Activated CD4-positive, CD25-positive, alpha-beta regulatory T cell treated with anti-CD3 and anti-CD28 coated beads, Interleukin-2, amount 50 U/mL, for 24 hours (primary cell): ENCODE measurements at places on chromosomes 1 and 21.

DNA sequence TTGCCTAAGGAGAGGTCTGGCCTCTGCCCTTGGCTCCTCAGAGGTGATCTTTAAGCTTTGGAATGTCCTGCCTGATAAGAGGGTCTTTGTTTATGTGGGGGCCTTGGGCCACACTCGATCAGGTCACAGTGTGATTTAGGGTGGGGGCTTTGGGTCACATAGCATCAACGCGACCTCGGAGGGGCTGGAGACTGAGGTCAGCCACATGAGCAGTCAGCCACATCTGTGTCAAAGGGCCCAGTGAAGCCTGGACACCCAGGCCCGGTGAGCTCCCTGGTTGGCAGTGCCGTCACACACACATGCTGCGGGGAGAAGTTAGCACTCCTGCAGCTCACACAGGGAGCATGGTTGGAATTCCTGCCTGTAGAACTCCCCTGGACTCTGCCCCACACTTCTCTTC, 345.0 kb downstream of the NPHP4 start:
- ATAC-seq = no peak

GRCh38 chr1:54160351-54160750, 7.6 kb upstream of the CDCP2 start:
- ATAC-seq = no peak

DNA sequence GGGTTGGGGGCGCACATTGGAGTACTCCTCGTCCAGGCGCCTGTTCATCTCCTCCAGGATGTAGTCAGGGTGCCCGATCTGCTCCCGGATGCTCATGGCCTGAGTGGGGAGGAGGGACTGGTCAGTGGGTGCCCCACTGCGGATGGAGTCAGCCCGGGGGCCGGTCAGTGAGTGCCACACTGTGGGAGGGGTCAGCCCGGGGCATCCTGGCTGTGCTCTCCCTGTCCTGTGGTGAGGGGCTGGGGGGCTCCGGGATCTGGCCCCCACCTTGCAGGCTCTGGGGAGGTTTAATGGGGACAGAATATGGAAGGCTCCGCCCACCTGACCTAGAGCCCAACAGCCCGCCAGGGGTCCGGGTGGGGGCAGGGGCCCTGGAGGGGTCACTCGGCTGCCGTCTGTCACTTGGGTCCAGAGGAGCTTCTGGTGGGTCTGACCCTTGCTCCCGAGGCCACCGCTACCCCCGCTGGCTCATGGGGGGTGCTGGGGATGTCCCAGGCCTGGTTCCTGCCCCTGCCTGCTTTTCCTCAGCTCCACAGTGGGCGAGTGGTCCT, 8.8 kb downstream of the PRXL2B start:
- ATAC-seq = no peak

DNA sequence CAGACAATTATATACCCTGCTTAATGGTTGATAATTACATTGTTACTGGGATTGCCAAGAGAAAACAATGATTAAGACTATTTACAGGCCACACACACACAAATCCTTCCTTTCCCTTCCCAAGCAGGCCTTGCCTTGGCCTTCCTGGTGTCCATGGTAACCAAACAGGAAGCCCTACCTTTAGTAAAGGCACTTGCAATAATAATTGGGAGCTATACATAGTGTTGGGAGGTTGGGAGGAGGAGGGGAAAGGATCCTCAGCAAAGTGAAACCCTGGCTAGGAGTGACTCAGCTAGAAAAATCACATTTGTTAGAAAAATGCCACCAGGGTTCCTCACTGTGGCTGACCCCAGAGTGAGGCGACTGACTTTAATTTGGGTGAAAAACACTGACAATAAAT, 122.3 kb upstream of the ADAR start:
- ATAC-seq = no peak

DNA sequence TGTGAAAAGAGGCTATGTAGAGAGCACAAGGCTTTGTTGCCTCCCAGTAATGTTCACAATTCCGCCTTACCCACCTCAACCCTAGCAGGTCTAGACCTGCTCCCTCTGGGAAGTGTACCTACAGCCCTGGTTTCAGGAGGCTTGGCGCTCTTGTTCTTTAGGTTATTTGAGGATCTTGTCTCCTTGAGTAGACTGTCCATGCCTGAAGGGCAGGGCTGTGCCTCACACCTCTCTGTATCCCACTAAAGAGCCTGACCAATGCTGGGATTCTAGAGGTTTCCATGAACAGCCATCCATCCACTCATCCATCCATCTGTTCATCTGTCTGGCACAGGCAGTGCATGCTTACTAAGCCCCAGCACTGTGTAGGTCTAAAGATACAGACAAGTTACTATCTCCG, 1.0 kb downstream of the RAB7B start:
- ATAC-seq = no peak

DNA sequence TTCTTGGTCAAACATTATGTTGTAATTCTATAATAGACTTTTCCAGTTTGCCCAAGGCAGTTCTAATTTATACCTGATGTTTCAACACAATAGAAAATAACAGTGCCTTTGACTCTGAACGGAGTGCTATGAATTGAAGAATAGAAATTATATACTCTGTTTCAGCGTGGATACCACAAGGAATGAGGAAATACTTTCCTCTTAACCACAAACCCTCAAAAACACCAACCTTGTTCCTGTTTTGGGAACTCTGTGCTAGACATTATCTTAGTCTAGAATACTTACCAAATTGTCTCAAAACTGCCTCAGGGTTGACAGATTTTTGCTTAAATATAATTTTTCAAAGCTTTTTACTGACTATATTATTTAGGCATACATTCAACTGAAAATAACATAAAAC, 1629.3 kb downstream of the MRPL39 start:
- ATAC-seq = no peak

- ATAC-seq = no peak
Measured at GRCh38 chr1:209208648-209209047, 374.9 kb upstream of the CAMK1G start.

GRCh38 chr1:47901001-47901575, 96.1 kb downstream of the TRABD2B start:
- no peak for ATAC-seq

DNA sequence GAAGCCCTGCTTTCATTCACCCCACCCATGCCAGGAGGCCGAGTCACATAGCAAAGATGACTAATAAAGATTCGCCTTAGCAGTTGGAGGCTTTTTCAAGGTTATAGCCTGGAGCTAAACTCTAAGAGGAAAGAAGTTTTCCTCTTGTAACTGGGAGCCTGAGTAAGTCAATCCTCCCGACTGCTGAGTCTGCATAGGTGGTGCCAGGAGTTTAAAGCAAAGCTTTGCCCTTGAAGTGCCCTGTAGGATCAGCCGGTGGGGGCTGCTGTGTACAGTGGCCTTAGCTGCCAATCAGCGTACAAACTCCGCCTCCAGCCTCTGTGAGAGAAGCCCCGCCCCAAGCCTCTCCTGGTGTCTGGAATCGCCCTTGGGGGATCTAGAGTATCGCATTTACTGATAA, 147.5 kb upstream of the SPATA6 start:
- no peak for ATAC-seq

DNA sequence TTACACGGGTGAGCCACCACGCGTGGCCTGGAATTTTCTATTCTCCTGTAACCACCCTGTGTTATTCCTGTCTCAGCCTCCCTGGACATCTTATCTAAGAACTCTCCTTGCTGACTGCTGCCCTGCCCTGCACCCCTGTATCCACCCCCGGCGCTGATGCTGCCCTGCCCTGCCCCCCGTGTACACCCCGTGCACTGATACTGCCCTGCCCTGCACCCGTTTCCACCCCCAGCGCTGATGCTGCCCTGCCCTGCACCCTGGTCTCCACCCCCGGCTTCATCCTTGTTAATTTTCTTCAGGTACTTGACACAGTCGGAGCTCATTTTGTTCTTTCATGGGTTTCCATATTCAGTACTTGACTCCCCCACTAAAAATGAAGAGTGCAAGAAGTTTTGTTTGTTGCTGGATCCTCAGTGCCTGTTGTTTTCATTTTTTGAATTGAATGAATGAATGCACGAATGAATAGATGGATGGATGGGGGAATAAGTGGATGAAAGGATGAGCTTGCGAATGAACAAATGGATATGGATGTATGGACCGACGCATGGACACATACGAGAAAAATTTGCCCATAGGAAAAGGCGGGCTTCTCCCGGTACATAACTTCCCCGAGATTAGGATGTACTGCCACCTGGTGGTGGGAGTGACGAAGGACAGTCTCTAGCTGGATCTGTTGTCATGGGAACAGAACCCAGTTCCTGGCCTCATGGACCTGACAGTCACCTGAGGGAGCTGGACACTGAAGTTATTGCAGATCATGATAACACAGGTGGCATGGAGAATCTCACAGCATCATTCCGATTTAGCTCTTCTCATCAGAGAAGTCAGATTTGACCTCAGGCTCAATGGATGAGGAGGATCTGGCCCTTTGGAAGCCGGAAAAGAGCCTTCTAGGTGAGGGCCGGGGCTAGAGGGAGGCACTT, 14.9 kb downstream of the AADACL4 start:
- ATAC-seq = peak; percentile 68

- ATAC-seq = no peak
Measured at GRCh38 chr1:48803474-48803873, 26.8 kb upstream of the BEND5 start.

GRCh38 chr1:191618181-191618580, 540.1 kb upstream of the RGS18 start:
- ATAC-seq = no peak

GRCh38 chr21:43767984-43768867, 7.9 kb downstream of the CSTB start:
- ATAC-seq = no peak

- ATAC-seq = peak; percentile 83
Measured at GRCh38 chr1:9615316-9616063, 26.8 kb downstream of the TMEM201 start.

DNA sequence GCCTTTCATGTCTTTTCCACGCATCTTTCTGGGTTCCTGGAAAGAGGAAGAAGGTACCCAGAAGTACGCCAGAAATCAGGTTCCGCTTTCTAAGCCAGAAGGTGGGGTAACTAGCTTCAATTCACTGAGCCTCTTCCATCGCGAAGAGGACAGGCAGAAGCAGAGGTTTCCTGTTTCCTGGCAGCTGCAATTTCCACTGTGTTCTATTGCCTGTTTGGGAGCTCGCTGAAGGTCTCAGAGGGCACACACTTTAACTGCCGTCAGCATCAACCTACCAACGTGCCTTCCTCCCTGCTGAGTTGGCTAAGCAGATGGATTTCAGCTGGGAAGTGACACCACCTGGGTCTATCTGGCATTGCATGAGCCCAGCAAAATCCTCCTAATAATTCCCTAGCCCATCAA, 10.0 kb downstream of the NCF2 start:
- no peak for ATAC-seq

GRCh38 chr1:17080880-17081279, 27.0 kb upstream of the SDHB start:
- no peak for ATAC-seq

DNA sequence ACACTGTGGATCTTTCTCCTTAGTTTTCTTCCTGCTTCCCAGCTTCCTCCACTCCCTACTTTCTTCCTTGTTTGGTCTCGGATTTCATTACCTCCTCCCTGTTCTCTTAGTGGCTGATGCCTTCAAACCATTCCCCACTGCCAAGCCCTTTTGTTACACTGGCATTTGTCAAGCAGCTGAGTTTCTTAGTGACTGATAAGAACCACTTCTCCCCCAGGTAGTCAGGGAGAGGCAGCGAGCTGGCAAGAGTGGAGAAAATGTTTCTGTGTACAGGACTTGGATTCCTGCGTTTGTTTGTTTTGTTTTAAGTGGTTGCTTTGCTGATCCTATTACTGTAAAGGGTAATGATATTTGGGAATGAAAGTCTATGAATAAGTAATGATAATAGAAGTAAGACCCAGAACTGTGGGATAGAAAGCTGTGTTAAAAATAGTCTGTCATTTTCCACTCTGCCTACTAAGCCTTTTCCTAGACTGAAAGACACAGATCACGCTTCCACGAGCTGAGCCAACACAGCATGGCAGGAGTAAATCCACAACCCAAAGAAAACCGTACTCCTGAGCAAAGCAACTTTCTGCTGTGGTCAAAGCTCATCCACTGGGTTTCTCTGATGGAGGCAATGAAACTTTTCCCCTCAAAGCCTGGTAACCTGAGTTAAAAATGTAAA, 10.1 kb upstream of the SERTAD4 start:
- ATAC-seq = no peak
